ENCODE measurements at places on chromosomes 11 and 22.
A peak's percentile ranks its signal among the peaks of the same experiment; 100 is the strongest.

GRCh38 chr11:44574610-44575287, 9.3 kb downstream of the CD82 start:
- peak; percentile 74 for DNase-seq

DNA sequence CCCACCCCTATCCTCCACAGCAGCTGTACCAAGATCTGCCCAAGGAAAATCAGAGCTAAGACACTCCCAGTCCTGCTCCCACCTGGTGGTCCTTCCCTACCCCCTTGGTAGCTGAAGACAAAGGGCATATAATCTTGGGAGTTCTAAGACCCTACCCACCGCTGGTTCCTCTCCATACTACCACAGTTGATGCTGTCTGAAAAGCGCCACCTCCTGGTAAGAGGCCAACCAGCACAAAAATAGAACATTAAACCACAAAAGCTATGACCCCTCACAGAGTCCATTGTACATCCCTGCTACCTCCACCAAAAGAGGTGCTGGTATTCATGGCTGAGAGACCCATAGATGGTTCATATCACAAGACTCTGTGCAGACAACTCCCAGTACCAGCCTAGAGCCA, 161.5 kb upstream of the ARHGAP42 start:
- no peak for DNase-seq

DNA sequence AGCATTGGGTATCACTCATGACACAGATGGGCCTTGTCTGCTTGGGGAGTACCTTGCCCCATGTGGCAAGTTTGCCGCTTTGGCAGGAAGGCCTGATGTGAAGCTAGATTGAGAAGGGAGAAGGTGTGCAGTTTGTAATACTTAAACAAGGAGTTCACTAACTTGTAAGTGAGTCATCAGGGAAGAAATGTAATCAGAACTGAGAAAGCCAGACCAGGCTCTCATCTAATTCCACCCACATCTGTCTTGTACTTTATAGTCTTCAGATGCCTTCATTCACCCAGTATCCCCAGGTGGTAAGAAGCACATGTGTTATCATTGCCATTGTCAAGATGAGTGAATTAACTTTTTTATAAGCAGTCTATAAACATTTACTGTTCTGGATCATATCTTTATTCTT, 116.0 kb upstream of the DDI1 start:
- DNase-seq = no peak

DNA sequence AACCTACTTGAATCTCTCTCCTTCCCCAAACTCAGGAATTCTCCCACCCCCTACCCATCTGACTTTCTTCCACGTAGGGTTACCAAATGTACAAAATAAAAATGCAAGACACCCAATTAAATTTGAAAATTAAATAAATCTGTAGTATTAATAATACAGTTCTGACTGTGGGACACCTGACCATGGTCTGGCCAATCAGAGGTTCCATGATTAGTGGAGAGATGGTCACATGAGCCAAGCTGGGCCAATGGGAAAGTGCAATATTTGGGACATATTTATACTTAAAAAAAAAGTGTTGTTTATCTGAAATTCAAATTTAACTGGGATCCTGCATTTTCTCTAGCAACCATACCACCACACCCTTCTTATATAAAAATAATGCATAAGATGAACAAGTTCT, 29.8 kb upstream of the ASPHD2 start:
- DNase-seq = no peak

DNA sequence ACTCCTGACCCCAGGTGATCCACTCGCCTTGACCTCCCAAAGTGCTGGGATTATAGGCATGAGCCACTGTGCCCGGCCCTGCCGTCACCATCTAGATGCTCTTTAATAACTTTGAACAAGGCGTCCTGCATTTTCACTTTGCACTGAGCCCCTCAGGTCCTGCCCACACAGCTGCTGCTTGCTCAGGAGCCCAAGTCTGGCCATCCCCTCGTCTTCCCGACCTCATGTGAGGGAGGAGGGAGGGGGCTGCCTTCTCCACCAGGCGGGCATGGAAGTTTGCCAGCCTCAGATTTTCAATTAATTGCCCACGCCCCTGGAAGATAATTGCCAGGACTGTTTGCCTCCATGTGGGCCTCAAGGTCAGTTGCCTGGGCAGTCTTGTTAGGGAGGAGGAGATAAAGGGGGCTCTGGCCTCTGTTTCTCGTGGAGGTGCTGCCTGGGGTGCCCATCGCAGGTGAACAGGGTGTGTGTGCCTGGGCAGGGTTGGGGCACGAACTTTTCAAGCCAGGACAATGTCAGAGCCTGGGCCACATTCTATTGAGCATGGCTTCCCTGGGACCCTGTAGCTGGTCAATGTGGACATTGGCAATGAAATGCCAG, 27.9 kb upstream of the MYEOV start:
- DNase-seq = no peak

DNA sequence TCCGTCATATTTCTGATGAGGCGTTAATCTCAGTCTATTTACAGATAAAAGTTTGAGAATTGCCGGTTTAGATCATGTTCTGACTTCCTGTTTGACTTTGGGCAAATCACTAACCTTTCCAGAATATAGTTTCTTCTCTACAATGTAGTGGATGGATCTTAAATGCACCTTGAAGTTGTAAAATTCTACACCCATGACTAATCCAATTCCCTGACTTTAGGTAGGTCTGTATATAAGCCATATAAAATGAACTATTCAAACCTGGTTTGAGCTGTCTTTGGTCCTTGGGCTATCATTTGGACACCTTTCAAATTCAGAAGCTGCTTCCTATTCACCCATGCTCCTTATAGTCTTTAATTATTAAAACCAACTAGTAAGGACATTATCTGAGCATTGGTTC, 52.2 kb upstream of the BLID start:
- DNase-seq = no peak

- no peak for DNase-seq
These were observed 2.8 kb downstream of the CREBZF start for GRCh38 chr11:85661972-85662664.

- DNase-seq = no peak
These were observed 66.8 kb downstream of the LRP5 start for GRCh38 chr11:68379206-68379605.

GRCh38 chr11:117823946-117824420, 561 bp downstream of the FXYD2 start:
- peak; percentile 56 for DNase-seq

GRCh38 chr11:68140496-68141245, 19.5 kb upstream of the CHKA start:
- DNase-seq = peak; percentile 56

DNA sequence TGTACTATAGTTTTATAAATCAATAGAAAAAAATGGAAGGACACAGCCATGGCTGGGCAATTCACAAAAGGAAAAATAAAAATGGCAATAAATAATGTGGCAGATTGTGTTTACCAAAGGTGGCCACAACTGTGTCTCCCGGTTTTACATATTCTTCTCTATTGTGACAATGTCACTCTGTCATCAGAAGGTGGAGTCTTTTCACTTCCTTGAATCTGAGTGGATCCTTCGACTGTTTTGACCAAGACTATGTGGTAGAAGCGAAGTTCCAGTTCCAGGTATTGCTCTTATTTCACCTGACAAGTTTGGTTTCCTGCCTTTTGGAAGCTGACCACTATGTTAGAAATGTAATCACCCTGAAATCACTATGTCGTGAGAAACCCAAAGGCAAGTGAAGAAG, 31.0 kb upstream of the HSD17B12 start:
- no peak for DNase-seq

GRCh38 chr22:24134090-24134846, 47.0 kb upstream of the SUSD2 start:
- DNase-seq = peak; percentile 77

GRCh38 chr11:129280027-129280811, 88.1 kb upstream of the ARHGAP32 start:
- DNase-seq = peak; percentile 63

- DNase-seq = no peak
These were observed 18.2 kb downstream of the ST14 start for GRCh38 chr11:130177782-130178181.

DNA sequence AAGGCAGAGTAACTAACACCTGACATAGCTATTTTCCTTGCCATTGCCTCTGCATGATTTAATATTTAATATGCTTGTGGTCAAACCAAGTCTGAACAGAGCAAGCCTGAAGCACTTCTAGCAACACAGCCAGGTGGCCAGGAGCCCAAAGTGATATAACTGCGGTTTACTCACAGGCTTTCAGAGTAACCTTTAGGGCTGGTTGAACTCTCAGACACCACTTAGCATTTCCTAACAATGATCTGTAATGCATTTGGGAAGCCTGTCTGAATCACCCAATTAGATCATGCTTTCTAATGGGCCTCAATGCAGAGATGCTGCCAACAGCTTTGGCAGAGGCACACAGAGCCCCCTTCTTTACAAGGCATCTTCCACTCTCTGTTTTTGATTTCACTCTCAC, 96.1 kb downstream of the FDX1 start:
- DNase-seq = no peak

DNA sequence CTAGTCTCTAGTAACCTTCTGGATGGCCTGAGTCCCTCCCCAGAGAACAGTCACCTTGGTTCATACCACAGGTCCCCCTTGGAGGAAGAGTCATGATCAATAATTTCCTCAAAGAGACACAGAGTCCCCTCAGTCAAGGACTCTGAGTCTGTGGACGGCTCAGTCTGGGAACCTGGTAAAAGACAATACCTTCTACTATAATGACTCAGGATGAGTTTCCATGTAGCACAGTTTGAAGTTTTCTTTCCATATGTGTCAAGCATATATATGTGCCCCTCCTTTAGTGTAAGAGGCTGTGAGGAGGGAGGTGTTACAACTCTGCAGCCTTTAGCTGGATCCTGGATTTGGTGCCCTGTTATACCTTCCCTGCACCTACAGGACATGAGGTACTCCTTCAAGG, 54.4 kb upstream of the TSKU start:
- DNase-seq = peak; percentile 14

- DNase-seq = no peak
These were observed 81.5 kb downstream of the TRMU start for GRCh38 chr22:46416891-46417580.

DNA sequence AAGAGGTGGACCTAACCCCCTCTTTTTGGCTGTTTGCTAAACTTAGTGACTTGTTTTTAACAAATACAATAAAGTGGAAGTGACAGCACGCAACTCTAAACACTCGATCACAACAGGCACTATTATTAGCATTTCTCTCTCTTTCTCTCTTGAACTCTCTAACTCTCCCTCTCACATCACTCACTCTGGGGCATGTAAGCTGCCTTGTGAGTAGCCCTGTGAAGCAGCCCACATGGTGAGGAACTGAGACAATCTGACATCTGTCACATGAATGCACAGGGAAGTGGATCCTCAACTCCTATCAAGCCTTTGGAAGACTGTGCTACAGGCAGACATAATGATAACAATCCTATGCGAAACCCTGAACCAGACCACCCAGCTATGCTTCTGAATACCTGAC, 609.0 kb upstream of the CNTN5 start:
- DNase-seq = no peak

GRCh38 chr11:36372101-36372771, 76.1 kb downstream of the PRR5L start:
- DNase-seq = no peak

- no peak for DNase-seq
These were observed 18.2 kb downstream of the SLC5A4 start for GRCh38 chr22:32236970-32237369.

DNA sequence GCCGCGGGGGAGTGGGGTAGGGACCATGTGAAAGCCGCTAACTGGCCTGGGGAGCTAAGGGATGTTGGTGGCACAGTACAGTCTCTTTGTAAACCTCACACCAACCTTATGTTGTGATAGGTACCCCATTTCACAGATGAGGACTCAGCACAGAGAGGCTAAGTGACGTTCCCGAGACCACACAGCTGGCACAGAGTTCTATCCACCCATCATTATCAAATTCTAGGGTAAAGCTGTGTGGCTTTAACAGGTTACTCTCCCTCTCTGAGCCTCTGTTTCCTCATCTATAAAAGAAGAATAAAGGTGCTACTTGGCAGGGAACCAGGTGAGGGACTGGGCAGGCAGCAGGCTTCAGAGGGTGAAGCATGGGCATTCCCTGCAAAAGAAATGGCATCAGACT, 1.4 kb upstream of the GDPD5 start:
- DNase-seq = no peak

GRCh38 chr11:84930863-84931262, 696.3 kb downstream of the DLG2 start:
- no peak for DNase-seq

DNA sequence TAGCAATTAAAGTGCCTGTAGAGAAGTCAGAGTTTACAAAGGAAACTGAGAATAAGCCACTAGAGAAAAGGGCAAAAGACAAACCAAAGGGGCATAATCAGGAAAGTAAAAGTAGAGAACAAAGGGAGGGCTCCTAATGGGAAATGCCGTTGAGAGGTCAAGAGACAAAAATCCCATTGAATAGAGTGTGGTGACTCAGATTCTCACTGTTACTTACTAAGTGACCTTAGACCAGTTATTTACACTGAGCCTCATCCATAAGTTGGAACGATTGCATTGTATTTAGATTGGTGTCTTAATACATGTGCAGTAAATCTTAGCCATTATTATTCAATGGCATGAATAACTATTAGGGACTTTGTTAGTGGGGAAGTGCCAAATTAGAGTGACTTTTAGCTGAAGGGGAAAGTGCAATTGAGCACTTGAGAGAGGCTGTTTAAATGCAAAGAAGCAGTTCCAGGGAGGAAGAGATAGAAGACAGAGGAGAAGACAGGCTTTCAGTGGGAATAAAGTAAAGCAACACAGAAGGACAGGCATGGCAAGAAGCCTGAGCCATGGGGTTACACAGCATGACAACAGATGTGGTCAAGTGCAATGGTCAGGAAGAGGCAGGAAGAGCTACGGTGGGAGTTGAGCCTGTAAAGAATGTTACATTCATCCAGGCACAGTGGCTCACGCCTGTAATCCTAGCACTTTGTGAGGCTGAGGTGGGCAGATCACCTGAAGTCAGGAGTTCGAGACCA, 82.6 kb downstream of the UBASH3B start:
- DNase-seq = no peak

GRCh38 chr11:13091373-13091772, 82.3 kb downstream of the RASSF10 start:
- DNase-seq = no peak

DNA sequence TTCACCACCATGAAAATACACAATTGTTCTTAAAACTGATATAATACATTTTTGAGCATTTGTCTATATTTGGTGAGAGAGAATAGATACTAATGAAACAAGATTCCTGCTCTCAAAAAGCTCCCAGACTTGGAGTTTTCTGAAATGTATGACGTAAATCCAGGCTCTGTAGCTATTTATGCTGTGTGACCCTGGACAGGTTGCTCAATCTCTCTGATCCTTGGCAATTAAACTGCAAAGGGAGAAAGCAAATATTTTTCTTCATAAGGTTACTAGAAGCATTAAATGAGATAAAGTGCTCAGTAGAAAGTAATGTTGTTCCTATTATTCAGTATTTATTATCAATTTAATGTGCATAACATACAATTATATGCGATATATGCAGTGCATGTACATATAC, 42.5 kb downstream of the SVIP start:
- DNase-seq = no peak

DNA sequence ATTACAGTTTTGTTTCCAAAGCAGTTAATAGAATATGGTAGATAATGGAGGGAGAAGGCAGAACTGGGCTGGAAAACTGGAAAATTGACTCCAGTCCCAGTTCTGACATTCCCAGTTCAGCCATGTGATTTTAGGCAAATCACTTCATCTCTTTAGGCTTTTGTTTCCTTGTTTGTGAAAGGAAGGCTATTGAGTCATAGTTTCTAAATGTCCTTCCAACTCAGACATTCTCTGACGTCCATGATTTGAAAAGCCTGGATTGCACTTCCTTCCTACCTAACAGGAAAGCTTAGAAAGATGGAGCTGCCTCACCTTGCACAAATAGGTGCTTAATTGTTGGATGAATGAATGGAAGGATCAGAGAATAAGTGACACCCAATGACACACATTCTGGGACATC, 19.8 kb upstream of the GALNT18 start:
- no peak for DNase-seq

GRCh38 chr11:14417617-14418374, 58.8 kb upstream of the RRAS2 start:
- DNase-seq = no peak

Data from activated effector memory CD4-positive, alpha-beta T cell treated with anti-CD3 and anti-CD28 coated beads, Interleukin-2, amount 50 U/mL, for 16 hours (primary cell).